ENCODE measurements at places on chromosomes 7 and 10. TPM values are rescaled to one million over a fixed set of nuclear protein-coding genes. Genes with fewer than 3 reads are reported as not detected.

GRCh38 chr7:20152511-20152910, 64.7 kb downstream of the MACC1 start:
- no peak overlapping the region for H3K27ac ChIP-seq
- H3K4me3 ChIP-seq: no peak overlapping the region
- peaks cover 4% of the 10 kb centered on the region for H3K27me3 ChIP-seq
- no peaks in the 10 kb centered on the region for H3K36me3 ChIP-seq
- H3K4me1 ChIP-seq: no peaks in the 10 kb centered on the region
- DNase-seq: no peak

DNA sequence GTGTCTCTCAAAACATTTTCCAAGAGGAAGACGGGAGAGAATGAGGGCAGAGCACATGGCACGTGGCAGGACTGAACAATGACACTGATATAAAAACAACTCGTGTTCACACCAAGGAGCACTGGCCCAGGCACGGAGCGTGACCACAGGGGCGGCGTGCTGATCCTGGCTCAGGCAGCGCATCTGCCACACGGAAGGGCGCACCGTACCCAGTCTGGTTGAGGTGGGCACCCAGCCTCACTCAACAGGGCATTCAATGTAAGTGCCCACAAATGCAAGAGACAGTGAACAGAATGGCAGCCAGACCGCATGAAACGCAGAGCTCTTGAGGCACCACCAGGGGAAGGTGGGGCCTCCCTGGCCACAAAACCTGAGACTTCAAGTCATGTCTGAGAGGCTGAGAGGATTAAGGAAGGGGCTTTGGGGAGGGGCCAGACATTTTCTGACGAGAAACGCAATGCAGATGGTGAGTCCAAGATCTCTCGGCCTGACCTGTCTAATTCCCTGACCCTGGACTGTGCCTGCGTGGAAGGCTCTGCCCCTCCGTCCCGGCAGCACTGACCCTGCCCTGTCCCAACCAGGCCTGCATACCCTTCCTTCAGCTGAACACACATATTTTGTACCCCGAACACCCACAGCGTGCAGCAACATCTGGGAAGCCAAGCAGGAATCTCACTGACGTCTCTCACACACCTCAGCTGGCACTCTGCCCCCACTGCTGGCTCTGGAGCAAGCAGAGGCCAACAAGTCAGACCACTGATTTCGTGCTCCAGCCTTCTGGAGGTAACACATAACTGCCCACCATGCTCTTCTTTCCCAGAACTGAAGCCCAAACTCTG, 35.5 kb downstream of the VOPP1 start:
- H3K4me1 ChIP-seq: peaks cover 43% of the 10 kb centered on the region
- H3K4me3 ChIP-seq: no peak overlapping the region
- no peak for DNase-seq

GRCh38 chr7:6600093-6600492, 10.3 kb downstream of the INTS15 start:
- DNase-seq: no peak
- H3K27ac ChIP-seq: no peak overlapping the region
- peaks cover 55% of the 10 kb centered on the region for H3K36me3 ChIP-seq
- H3K27me3 ChIP-seq: no peaks in the 10 kb centered on the region

GRCh38 chr7:111439977-111440376, 122.3 kb downstream of the IMMP2L start:
- no peak overlapping the region for H3K27ac ChIP-seq
- no peaks in the 10 kb centered on the region for H3K27me3 ChIP-seq
- no peaks in the 10 kb centered on the region for H3K4me1 ChIP-seq
- no peak for DNase-seq

UNC5B gene
- 8.2 TPM for total RNA-seq

ATP6V1F gene
- 152 TPM for total RNA-seq

GRCh38 chr7:13989126-13989948, at the start of gene ETV1:
Gene ETV1, minus strand, starts transcription at chr7:13989666. Its CDS starts 614 bp downstream, at chr7:13989052.
- H3K4me1 ChIP-seq: peaks cover 31% of the 10 kb centered on the region
- H3K27me3 ChIP-seq: no peaks in the 10 kb centered on the region
- H3K4me3 ChIP-seq: peak within 1 kb of the TSS; percentile 62
- peak; percentile 92 for DNase-seq

GRCh38 chr10:1089017-1089689, 33.0 kb downstream of the WDR37 start:
- no peaks in the 10 kb centered on the region for H3K27me3 ChIP-seq
- H3K4me3 ChIP-seq: no peak overlapping the region
- H3K4me1 ChIP-seq: no peaks in the 10 kb centered on the region
- peak; percentile 12 for DNase-seq
- H3K27ac ChIP-seq: no peak overlapping the region
- H3K36me3 ChIP-seq: peaks cover 14% of the 10 kb centered on the region

DNA sequence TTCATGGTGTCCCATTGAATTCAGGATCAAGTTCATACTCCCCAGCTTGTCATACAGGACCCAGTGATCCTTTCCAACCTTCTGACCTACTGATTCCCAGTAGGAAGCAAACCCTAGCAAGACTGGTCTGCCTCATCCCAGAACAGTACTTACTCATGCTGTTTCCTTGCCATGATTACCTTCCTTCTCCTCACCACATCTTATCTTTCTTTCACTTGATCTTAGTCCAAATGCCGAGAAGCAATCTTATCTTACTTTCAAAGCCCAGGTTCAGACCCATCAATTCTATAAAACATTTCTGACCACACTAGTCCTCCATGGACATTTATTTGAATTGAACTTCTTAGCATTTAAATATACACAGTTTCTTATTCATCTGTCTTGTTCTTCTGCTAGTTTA, 26.6 kb upstream of the ATRNL1 start:
- no peaks in the 10 kb centered on the region for H3K36me3 ChIP-seq
- H3K27ac ChIP-seq: no peak overlapping the region
- no peak for DNase-seq
- peaks cover 10% of the 10 kb centered on the region for H3K4me1 ChIP-seq
- no peak overlapping the region for H3K4me3 ChIP-seq

EBF3 gene
- 56.2 TPM for total RNA-seq

AGAP6 gene
- 16.7 TPM for total RNA-seq

DNA sequence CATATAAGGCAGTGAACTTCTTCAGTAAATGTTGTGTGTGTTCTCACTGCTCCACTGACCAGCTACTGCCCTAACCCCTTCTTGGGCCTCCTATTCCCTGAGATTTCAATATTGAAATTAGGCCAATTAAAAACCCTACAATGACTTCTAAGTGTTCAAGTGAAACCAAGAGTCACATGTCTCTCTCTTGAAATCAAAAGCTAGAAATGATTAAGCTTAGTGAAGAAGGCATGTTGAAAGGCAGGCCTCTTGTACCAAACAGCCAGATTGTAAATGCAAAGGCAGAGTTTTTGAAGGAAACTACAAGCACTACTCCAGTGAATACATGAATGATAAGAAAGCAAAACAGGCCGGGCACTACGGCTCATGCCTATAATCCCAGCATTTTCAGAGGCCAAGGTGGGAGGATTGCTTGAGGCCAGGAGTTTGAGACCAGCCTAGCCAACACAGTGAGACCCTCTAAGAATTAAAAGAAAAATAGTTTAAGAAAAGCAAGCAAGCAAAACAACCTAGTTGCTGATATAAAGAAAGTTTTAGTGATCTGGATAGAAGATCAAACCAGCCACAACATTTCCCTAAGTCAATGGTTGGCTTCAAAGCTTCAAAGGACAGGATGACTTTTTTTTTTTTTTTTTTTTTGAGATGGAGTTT, 22.3 kb downstream of the BRAF start:
- H3K4me3 ChIP-seq: no peak overlapping the region
- H3K27me3 ChIP-seq: no peaks in the 10 kb centered on the region
- H3K36me3 ChIP-seq: no peaks in the 10 kb centered on the region
- DNase-seq: no peak
- H3K4me1 ChIP-seq: no peaks in the 10 kb centered on the region

AOAH gene
- not detected for total RNA-seq

GNAT3 gene
- not detected for total RNA-seq

- no peak overlapping the region for H3K4me3 ChIP-seq
- no peaks in the 10 kb centered on the region for H3K36me3 ChIP-seq
- H3K27ac ChIP-seq: no peak overlapping the region
- H3K27me3 ChIP-seq: peaks cover 12% of the 10 kb centered on the region
- no peaks in the 10 kb centered on the region for H3K4me1 ChIP-seq
These were observed 2.1 kb upstream of the MSMB start for GRCh38 chr10:46048152-46048551.
